ENCODE measurements at places on chromosomes 6 and 20. TPM values are rescaled to one million over a fixed set of nuclear protein-coding genes. Genes with fewer than 3 reads are reported as not detected.
A peak's percentile ranks its signal among the peaks of the same experiment; 100 is the strongest.

Gene TREM2
- not detected for total RNA-seq

Gene UBE2C
- total RNA-seq: 1.2 TPM

GRCh38 chr6:112325444-112325843 lies 21.7 kb upstream of the RFPL4B start:
- no peak for DNase-seq

GRCh38 chr20:57437672-57438330 lies 46.6 kb downstream of the RBM38 start:
- DNase-seq: no peak

DNA sequence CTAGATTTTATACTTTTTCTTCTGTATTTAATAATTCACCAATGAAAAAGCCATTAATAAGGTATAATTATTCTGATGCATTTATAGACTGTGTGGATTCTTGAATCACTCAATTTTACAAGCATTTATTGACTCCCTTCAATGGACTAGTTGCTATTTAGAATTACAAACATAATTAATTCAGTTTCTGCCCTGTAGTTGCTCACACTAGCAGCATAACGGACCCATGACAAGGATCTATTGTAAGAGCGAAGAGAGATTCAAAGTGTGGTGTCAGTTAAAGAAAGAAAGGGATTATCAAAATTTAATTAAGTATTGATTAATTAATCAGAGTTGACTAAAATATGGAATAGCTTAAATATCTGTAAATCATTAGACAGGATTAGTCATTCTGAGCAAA lies 602.6 kb upstream of the PTCHD4 start:
- DNase-seq: no peak

GRCh38 chr6:138422861-138423260 lies 18.8 kb downstream of the HEBP2 start:
- DNase-seq: no peak

DNA sequence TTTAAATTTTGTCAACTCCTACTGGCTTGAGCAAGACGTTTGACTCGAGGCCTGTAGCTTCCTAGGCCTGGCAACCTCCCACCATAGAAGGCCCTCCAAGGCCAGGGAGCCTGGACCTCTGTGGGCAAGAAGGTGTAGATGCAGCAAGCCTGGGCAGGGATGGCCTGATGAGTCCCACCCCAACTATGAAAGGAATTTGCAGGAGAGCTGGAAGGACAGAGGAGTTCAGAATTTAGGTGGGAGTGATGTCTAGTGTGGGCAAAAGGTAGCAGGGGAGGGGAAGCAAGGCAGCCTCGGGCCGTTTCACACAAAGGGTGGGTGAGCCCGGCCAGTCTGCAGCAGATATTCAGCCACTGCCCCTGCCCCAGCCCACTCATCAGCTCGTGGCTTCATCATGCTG lies 245.2 kb downstream of the CDH26 start:
- no peak for DNase-seq

- no peak for DNase-seq
Measured at GRCh38 chr6:159915397-159915796, 24.6 kb downstream of the MAS1 start.

- peak; percentile 29 for DNase-seq
Measured at GRCh38 chr6:106702451-106703110, 73.2 kb downstream of the QRSL1 start.
